ENCODE measurements at places on chromosomes 13 and 19.

DNA sequence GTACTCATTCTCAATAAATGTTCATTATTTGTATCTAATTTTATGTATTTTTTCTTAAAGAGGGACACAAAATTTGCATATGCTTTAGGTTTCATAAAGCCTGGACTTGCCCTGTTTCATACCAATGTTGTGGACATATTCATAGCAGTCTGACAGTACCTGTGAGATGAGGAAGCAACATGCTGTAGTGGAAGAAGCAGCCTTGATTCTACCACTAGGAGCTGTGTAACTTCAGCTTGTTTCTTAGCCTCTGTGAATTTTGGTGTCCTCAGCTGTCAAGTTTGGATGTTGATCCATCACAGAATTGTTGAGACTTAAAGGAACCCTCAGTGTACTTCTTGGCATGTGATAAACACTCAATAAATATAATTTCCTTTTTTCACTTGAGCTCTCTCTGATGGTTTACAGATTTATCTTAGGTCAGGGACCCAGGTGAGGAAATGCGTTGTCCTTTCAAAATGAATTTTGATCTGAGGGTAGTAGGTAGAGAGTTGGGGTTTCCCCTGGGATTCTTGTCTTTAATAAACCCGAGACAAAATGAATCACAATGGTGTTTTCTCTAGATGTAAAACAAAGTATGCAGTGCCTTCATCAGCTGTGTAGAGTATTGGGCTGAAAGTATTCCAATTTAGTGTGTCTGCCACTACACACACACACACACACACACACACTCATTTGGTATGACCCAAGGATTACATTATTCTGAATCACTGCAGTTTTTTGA, 152.1 kb downstream of the KCNRG start:
- no peak for DNase-seq

- no peak for DNase-seq
Observed at GRCh38 chr19:14683439-14683838, 6.4 kb upstream of the ZNF333 start.

- peak; percentile 60 for DNase-seq
Observed at GRCh38 chr13:20006206-20006605, 47.7 kb downstream of the ZMYM2 start.

GRCh38 chr19:49474542-49474924, 518 bp downstream of the FLT3LG start:
- DNase-seq = no peak

- DNase-seq = peak; percentile 8
Observed at GRCh38 chr13:72109863-72110262, 242.9 kb upstream of the DACH1 start.

DNA sequence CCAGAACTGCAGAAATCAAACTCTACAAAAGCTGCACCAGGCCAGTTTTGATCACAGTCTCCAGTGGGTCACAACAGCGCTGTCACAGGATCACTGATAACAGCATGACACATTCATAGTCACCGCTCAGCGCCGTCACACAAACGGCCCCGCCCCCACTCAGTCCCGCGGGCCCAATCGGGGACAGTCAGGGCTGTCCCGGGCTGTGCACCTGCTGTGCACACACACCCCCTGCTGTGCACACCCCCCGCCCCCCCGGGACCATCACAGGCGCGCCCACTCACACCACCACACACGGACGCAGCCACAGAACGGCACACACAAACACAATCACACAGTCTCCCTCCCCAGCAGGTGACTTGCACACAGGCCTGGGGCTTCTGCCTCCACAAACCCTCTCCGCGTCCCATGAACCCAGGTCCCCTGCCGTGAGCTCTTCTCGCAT, 435 bp upstream of the ZNF382 start:
- peak; percentile 63 for DNase-seq

Data from EL (cell line).